Left lobe of liver (tissue), 2 donors: ENCODE measurements at places on chromosomes 2 and 18.

GRCh38 chr2:148282201-148282600 is 261.3 kb downstream of the MBD5 start:
- DNase-seq, result no peak

- peak; percentile 77 for DNase-seq
Observed at GRCh38 chr2:127508631-127509034, 17.7 kb downstream of the IWS1 start.

DNA sequence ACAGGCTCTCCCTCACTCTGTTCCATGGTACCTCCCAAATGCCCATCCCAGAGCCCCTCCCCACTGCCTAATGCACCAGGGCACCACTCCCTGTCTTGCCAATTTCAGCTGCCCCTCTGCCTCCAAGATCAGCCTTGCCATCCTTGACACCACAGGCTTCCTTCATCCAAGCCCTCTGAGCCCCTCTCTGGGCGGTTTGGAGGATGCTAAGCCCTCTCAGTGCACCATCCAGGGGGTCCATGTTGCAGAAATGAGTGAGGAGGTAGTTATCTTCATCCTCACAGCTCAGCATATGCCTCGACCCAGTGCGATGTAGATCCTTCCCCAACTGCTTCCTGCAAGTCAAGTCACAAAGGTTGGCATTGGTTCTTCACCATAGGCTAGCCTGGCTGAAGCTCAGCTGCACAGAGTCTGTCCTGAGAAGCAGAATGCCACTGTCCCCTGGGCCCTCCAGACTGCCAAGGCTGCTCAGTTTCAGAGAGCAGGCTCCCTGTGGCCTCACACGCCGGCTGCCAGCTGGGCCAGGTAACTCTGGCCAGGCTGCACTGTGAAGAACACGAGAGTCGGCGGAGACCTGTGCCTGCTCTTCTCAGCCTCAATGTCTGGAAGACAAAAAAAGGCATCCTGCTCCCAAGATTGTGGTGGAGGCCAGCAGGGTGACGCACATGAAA is 9.9 kb upstream of the MAP3K2 start:
- no peak for DNase-seq

DNA sequence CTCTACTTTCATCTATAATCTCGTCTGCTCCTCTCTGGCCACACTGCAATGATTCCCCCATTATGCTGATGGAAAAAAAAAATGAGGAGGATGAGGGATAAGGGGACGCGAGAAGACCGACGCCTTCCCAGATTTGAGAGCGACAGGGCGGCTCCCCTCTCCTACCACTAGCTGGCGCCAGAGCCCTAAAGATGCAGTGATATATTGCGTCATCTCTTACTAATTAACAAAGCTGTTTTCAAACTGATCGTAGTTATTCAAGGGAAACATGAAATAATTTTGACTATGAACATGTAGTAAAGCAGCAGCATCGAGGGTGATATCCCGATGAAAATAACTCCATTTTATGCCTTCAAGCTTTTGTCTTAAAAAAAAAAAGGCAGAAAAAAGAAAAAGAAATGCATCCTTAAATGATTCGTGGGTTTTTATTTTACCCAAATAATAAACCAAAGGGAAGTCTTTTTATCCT is 48.0 kb upstream of the HNRNPA3 start:
- DNase-seq, result peak; percentile 83

- DNase-seq, result no peak
Observed at GRCh38 chr18:9135081-9135911, 1.3 kb upstream of the ANKRD12 start.

GRCh38 chr2:211900518-211900917 is 638.1 kb downstream of the ERBB4 start:
- DNase-seq, result no peak

- DNase-seq, result no peak
Observed at GRCh38 chr2:170456914-170457313, 258.2 kb upstream of the SP5 start.

- no peak for DNase-seq
Observed at GRCh38 chr2:220076734-220077133, 449.3 kb downstream of the SLC4A3 start.

DNA sequence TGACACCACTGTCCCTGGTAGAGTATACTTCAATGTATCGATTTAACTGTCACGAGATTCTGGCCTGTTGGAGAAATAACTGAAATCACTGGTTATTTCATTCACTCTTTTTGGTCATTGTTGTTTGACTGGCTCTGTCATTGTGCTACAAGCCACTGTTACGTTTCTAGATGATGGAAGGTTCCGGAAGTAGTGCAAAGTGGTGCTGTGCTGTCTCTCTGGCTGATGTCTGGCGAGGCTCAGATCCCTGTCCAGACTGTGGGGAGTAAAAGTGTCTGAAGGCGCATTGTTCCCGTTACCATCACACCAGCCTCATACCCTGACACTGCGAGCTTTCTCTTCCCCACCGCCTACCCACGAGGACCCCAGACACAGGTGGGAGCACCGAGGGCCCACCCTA is 11.7 kb downstream of the CNDP1 start:
- no peak for DNase-seq

GRCh38 chr18:76374330-76375281 is 120.4 kb downstream of the ZNF516 start:
- no peak for DNase-seq

DNA sequence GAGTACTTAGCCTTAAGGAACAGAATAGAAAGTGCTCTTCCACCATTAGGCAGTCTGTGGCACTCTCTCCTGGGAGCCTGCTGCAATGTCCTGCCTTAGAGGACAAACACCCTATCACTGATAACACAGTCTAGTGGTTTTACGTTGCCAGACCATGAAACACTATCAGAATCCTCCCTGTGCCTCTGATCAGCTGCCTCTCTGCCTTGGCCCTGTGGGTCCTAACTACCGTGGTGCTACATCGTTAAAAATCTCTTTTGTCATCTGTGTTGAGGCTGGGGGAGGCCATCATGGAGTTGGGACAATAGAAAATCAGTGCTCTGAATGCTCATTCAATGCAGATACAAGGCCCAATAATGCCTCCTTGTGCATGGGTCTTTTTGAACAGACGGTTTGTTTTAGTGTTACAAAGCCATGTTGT is 11.9 kb upstream of the APCDD1 start:
- no peak for DNase-seq

DNA sequence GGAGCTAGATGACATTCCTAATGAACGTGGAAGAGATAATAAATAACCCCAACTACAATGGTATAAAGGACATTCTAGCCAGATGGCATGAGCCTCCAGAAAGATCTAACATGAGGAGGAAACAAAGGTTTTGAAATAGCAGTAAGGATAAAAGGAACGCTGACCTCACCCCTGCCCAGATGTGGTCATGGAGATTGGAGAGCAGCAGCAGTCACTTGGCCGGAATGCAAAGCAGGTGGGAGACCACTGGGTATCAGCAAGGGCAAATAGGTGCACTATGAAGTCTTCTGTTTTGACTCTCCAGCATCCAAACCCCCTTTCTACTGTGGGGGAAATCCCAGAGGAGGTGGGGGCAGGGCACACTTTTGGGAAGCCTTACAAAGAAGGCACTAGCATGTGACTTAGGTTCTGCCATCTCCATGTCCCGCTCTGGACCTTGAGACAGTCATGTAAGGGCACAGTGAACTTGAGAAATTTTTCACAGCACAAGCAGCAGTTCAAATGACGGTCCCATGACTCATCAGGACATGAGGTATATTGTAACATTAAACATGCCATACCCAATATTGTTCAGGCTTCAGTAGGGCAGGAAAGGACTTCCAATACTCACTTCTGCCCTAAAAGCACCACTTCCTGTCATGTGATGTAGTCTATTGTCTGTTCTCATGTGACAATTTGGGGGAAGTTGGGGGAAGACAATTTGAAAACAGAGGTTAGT is 55.2 kb downstream of the METTL4 start:
- no peak for DNase-seq

DNA sequence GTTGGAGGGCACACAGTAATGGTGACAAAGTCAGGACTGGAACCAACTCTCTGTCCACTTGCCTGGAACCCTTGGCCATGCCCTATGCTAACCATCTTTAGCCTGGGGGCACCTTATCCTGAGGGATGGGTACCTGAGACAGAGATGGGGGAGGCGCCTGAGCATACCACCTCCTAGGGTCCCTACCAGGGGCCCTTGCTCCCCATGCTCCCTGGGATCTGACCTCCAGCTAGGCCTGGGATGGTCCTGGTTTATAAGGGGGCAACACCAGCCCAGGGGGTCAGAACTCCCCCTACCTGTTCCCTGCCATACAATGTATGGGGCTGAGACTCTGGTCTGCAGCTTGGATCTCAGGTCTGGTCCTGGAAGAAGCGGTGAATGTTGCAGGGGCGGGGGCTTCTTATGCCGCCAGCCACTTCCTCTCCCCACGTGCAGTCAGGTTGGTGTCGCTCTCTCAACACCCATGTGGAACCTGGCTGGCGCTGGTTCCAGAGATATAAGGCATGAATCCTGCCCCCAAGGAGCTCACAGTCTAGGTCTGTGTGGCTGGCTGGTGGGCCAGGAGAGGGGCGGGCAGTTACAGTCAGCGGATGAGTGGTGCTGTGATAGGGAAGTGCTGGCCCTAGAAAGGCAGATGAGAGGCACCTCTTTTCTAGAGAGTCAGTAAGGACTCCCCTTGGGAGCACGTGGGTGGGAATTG is 3.8 kb upstream of the TOGARAM2 start:
- no peak for DNase-seq
